ENCODE measurements at places on chromosomes 4 and X.
A peak's percentile ranks its signal among the peaks of the same experiment; 100 is the strongest.

GRCh38 chr4:168131196-168131595 lies 38.9 kb downstream of the ANXA10 start:
- DNase-seq, result no peak

- no peak for DNase-seq
These were observed 2189.1 kb upstream of the AGA start for GRCh38 chr4:179631321-179631720.

DNA sequence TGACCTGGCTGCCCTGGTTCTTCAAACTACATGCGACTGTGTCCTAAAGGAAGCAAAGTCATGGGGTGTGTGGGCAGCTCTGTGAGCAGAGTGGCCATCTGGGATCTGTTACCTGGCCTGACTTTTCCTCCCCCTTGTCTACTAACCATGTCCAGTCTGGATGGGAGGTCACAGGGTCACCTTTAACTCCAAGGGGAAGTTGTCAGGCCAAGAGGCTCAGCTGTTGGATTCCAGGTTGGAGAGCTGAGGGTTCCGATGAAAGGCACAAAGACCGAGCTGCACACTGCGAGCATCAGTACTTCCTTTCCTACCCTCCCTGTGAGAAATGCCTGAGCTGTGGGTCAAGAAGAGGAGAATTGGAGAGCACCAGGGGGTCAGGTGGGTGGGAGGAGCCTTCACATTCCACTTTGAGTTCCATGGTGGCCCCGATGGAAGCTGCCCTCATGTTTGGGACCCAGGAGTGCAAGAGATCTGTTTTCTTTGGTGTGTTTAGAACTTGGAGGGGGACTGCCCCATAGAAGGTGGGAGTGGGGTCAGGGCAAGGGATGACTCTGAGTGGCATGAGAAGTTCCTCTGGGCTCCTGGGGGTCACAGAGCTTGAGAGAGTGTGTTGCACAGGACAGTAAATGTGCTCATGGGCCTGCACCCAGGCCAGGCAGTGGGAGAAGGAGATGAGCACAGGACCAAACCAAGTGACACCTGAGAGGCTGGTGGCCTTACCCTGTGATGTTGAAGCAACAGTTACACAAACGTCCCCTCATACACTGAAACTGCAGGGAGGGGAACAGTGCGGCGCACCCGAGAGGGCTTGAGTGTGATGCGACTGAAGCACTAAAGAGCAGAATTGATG lies 36.2 kb downstream of the RGS12 start:
- no peak for DNase-seq

DNA sequence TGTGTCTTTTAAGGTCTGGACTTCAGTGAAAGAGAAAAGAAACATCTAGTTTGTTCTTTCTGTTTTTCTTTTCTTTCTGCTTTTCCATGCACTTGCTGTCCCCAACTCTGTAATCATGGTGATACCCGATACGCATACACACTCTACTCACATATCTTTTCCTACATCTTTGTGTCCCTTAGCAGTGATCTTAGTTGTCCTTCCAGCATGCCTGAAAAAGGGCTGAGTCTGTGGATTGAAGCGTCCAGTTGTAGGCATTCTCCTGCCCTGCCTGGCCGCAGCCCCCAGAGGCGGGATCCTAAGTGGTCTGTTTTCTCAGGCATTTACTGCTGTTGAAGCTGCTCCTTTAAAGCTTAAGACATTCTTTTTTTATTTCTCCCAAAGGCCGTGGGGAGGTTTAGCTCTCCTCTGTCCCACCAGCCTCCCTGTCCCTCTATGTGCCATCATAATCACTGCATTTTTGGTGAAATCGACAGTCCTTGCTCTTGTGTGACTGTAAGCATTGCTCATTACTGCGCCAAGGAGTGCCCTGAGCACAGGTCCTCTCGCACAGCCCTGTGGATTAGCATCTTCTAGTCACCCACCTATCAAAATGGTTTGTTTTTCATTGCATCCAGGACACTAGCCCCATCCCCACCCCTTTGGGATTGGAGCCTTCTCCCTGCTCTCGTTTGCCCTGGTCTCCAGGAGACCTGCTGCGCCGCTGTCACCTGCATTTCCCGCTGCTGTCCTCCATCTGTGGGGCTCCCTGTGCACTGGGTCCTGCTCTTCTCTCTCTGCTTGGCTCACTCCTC lies 4.4 kb downstream of the RGS12 start:
- no peak for DNase-seq

GRCh38 chrX:129792586-129793291 lies 13.0 kb downstream of the SASH3 start:
- DNase-seq, result no peak

DNA sequence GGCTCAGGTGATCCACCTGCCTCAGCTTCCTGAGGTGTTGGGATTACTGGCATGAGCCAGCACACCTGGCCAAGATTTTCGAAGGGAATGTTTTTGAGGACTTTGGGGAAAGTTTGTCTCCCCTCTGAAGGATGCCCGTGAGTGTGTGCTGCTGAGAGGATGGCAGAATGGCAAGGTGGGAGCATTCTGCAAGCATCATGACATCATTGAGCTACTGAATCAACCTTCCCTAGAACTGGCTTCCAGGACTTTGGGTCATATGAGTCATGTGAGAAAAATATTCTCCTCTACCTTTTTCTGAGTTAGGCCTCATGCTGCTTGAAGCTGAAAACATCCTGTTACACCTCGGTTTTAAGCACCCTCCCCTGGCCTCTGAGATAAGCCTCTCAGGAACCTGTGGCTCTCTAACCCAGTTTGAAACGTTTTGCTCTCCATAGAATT lies 31.0 kb downstream of the TMEM131L start:
- DNase-seq, result no peak

DNA sequence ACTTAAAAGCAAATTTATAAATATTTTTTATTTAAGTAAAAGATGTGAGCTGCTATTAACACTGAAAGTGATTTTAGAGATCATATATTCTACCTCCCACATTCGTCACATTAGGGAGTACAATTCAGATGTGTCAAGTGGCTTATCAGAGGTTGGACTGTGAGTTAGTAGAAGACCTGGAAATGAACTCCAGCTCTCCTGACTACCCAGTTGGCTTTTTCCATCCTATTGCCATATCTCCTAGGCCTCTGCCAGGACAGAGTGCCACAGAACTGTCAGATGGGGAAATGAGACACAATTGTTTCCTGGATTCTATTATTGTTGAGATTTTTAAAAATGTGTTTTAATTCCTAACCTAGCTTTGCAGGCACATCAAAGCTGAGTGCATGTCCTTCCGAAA lies 634.1 kb upstream of the MAGEB2 start:
- no peak for DNase-seq

DNA sequence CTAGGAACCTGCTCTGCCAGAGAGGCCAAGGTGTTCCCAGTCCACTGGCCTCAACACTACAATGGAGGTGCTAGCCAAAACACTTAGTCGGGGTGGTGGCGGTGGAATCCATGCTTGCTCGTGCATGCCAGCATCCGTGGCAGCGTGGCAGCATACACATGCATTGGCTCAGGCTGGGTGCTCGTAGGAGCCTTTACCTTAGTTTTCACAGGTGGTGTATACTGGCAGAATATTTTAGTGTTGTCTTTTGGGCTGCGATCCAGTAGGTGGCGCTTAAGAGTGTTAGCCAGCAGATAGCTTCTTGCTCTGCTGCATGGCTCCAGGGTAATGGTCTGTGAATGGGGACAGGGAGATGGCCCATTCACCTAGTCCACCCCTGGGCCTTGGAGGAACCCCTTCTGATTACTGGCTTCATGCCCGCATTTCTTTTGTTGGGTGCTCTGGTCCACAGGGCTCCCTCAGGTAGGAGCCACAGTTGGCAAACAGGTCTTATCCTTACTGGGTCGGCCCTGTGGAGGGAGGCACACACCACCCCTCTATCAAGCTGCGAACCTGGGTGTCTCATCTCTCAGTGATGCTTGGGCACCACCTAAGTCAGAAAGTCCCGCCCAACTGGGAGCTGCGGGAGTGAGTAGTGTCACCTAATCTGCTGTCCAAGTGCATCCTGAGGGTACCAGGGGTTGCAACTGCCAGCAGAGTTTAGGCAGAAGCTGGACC lies 40.0 kb downstream of the RIPPLY1 start:
- DNase-seq, result no peak

DNA sequence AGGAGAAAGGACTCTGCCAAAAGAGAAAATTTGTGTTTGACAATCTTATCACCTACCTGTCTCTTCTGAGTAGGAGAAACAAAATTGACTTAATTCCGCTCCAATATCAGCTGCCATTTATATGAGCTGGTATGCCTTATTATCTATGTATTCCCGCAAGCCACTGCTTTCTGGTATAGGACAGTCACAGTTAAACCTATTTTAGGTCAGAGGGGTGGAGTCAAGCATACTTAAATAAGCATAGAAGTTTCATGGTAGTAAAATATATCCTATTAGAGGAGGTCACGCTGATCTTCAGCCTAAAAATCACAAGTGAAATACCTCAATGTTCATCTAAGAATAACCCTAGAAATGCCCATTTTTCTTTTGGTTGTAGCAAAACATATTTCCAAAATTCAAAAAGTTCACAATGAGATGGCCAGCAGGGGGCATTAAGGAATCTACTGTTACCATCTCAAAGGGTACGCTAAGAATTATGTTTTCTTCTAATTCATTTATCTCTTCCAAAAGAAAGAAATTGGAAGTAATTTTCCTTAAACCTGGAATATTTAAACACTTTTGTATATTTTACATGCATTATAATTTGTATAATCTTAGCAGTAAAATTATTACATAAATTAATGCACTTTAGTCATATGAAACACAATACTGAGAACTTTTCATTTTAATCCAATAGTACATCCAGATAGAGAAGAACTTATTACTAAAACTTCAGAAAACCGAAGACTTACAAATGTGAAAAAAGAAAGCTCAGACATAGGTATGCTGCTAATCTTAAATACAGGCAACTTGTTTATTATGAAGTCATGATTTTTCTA lies 10.5 kb downstream of the PPAT start:
- no peak for DNase-seq

- no peak for DNase-seq
These were observed 152.3 kb downstream of the LRBA start for GRCh38 chr4:150862829-150863228.

GRCh38 chrX:10545882-10546281 lies 74.5 kb downstream of the MID1 start:
- no peak for DNase-seq

- no peak for DNase-seq
These were observed 28.6 kb downstream of the FAM241A start for GRCh38 chr4:112173593-112174558.

DNA sequence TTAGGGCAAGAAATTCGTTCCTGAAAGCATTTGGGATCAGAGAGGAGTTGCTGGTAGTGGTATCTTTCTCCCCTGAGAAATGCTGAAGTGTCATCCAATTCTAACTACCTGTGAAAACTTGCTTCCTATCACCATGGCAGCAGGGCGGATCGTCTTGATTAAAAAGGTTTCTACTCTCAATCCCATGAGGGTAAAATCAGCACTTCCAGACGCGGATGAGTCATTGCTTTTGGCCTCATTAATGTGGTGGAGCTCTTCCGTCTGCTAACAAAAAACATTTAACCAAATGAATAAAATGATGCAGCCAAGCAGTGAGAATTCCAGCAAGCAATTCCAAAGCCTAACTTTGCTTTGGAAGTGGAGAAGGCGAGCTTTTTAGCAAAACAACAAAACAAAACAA lies 325.6 kb downstream of the CAMK2D start:
- peak; percentile 1 for DNase-seq

DNA sequence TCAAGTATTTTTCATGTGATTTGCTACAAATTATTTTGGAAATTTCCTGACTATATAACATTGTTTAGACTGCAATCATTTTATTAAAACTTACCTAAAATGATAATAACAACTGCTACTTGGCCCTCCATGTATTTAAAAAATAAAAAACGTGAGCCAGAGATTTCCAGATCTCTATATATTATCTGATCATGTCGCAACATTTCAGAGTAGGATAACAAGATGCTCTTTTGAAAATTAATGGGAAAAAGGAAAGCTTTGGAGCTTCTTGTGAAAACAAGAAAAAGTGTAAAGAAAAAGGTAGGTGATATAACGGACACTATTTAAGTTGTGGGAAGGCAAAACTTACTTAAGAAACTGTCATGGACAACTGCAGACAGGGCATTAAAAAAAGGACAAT lies 14.9 kb upstream of the MAB21L2 start:
- DNase-seq, result no peak
